Uterus (tissue), 4 donors: ENCODE measurements at places on chromosomes 11 and 22.

DNA sequence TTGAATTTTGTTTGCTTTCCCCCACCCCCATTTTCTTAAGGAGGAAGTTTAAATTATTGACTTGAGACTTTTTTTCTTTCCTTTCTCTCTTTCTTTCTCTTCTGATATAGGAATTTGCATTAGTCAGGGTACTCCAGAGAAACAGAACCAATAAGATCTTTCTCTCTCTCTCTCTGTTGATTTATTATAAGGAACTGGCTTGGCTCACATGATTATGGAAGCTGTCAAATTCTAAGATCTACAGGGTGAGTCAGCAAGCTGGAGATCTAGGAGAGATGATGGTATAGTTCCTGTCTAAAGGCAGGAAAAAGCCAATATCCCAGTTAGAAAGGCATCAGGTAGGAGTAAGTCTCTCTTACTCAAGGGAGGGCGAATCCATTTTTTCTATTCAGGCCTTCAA is 64.0 kb downstream of the CCDC81 start:
- no peak for DNase-seq

DNA sequence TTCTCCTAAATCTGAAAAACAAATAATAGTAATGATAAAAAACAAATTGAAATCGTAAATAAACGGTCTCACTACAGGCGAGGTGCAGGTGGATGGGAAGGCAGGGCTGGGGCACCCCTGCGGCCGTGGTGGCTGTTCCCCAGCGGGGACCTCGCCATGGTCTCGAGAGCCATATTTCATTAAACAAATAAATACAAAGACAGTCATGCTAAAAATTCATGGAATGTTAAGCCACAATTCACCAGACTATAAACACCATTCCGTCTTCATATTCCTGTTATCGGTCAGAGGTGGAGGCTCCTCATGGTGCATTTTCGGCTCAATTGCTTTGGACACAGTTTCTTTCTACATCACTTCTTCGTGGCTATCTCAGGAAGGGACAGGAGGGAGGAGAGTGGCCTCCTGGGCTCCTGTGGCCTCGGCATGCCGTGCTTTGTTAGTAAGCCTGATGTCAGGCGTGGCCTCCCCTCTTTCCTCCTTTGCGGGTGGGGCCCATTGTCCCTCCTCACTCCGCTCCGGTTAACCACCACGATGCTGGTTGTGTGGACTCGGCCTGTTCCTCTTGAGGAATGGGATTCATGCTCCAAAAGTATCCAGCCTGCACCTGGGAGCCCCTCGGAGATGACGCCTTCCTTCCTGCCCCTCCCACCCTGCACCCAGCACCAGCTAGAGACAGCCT is 16.1 kb upstream of the BRSK2 start:
- DNase-seq: no peak

DNA sequence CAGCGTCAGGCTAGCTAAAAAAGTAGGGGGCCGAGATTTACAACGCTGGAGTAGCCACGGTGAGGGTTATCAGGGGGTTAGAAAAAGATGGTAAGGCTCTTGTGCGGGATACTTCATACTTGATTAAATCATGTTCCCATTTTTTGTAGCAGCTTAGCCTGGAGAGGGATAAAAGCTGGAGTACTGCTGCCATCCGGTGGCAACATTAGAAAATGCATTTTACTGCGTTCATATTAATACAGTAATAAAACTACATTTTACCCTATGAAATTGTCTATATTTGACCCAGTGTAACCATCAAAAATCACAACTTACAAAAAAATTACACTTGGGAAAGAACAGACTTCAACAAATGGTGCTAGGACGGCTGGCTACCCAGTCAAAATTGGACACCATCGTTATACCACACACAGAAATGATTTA is 17.3 kb downstream of the RPUSD4 start:
- DNase-seq: peak; percentile 64

DNA sequence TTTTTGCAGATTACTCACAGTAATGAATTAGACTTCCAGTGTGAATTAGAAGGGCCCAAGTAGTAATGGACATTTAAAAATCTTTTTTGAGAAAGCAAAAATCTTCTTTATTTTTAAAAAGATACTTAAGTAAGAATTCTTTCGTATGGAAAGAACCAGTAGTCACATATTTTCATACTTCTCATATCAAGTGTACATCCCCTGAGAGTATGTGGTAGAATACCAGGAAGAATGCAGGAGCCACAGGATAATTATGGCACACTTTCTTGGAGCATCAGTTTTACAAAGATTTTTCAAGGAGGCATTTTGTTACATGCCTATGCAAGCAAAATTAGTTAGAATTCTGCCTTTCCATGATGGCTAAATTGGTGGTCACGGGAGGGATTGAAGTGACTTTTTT is 28.1 kb downstream of the POLD3 start:
- no peak for DNase-seq

DNA sequence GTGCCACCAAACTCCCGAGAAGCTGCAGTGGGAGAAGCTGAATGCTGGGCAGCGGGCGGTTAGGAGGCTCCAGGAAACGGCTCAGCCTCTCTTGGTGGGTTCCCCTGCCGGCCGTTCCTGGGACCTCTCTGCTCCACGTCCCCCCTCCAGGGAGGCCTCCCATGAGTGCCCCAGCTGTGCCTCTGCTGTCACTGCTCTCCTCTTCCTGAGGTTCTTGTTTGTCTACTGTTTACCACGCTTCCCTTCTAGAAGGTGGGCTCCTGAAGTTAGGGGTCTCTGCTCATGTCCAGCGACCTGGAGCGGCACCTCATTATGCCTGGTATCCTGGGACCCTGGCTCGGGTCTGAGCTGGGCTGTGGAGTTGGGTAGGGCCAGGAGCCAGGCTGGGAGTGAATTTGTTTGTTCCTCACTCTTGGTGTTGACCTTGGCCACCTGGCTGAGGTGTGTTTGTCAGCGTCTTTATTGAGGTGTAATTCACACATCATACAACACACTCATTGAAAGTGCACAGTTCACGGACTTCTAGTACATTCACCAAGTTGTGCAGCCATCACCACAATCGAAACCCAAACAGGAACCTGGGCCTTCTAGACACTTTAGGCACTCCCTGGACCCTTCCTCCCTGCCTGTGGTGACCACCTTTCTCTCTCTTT is 37.8 kb upstream of the GRAMD4 start:
- DNase-seq: no peak

GRCh38 chr11:62614275-62614674 is 1.2 kb downstream of the ROM1 start:
- DNase-seq: no peak

- DNase-seq: no peak
Measured at GRCh38 chr11:112539741-112540140, 279.1 kb upstream of the PLET1 start.

GRCh38 chr11:118998822-118999221 is 884 bp downstream of the CENATAC start:
- DNase-seq: no peak

DNA sequence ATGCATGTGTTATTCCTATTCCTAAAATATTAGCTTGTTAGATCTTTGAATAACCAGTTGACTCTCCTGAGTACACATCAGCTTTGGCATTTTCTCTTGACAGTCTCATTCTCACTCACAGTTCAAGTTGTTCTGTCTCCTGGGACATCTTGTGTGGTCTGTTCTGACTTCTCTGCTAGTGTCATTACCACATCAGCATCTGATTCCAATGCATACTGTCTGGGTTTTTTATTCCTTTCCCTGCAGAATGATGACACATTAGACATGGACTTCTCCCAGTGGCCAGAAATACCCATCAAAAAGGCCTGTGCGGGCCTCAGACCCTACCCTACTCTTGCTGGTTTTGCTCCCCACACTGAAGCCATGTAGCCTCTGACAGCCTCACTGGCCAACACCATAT is 2.7 kb downstream of the ZNF74 start:
- DNase-seq: no peak

- no peak for DNase-seq
Measured at GRCh38 chr11:64295760-64296159, 4.4 kb upstream of the CATSPERZ start.

- DNase-seq: no peak
Measured at GRCh38 chr11:117381481-117382387, 54.1 kb downstream of the CEP164 start.

- DNase-seq: peak; percentile 57
Measured at GRCh38 chr11:126585774-126586491, 230.4 kb downstream of the ST3GAL4 start.

DNA sequence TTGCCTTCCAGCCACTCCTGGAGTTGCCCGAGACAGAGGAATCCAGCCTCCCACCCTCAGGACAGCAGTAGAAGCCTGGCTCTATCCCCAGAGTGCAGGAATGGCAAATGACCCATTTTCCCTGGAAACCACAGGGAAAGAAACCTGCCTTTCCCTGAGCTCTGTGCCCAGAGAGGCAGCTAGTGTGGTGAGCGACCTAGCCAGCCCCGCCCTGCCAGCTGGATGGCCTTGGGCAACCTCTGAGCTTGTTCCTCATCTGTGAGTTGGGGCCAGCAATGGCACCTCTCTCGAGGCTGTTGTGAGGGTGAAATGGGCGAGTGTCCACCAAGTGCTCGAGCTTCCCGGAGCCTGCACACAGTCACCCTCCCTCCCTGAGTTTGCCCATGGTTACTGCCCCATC is 3.7 kb downstream of the OMP start:
- DNase-seq: no peak
